ENCODE measurements at places on chromosomes 2 and 18.
A peak's percentile ranks its signal among the peaks of the same experiment; 100 is the strongest.

DNA sequence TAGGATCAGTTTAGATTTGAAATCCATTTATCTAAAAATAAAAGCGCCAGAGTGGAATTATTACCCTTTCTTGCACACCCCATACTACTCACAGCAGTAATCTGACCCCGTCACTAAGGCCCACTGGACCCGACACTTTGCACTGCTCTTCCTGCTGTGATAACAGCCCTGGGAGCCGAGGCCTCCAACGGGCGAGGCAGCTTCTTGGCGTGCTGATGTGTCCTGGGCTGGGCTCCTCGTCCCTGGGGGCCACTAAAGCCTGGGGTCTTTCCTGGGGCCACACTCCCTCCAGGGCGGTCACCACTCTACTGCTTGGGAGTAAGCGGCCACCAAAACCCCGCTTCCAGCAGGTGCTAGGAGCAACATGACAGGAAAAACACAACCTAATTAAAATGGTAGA is 61.7 kb downstream of the ZAP70 start:
- no peak for DNase-seq

DNA sequence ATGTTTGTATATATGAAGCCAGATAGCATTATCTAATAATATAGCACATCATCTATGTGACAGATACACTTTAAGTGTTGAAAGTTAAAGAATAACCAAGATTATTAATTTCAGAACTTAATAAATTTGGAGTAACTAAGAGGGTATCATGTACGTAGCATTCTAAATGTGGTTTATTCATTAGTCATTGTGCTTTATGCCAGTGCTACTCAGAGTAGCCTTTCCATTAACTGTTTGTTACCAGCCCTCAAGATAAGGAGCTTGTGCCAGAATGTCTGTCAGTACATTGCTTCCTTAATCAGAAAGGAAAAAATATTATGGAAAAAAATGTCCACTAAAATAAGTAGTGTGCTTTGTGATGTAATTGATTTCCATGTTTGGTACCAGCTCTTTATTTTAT is 94.9 kb upstream of the TWSG1 start:
- no peak for DNase-seq

DNA sequence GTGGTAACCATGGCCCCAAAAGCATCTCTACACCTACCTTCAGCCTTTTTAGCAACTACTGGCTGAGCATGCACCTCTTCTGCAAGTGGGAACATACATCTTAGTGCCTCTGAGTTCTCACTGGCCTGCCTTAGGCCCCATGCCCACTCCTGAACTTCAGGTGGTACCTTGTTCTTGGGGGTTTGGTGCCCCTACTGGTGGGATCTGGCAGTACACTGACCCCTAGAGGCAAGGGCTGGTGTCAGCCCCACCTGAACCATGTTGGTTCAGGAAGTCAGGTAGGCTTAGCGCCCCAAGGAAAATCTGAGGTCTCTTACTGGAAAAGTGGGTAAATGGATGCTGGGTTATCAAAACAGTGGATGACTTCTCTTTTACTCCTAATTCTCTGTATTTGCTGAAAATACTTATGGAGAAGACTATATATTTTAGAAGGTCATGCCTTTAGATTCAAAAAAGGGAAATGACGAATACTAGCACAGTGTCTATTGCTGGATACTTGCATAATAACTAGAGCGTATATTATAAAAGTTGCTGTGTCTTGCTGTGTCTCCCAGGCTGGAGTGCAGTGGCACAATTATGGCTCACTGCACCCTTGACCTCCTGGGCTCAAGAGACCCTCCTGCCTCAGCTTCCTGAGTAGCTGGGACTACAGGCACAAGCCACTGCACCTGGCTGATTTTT is 84.6 kb downstream of the RAB31 start:
- no peak for DNase-seq

GRCh38 chr2:96895746-96896651 is 26.1 kb upstream of the SEMA4C start:
- peak; percentile 53 for DNase-seq

DNA sequence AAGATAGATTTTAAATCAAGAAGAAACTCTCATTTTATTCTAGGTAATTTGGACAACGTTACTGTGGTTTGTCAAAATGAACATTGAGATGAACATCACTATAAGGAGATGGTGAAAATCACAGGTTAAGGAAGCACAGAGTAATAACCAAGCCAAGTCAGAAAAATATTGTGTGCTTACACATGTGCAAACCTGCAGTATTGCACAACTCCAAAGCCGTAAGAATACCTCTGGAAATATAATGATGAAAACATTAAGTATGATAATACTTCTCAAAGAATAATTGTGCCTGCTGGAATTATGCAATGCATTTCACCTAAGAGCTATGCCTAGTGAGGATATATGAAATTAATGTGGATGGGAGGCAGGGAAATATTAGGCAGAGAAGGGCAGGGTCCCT is 21.1 kb upstream of the GALNT5 start:
- no peak for DNase-seq

GRCh38 chr2:150486539-150487484 is 655 bp downstream of the RND3 start:
- peak; percentile 14 for DNase-seq

DNA sequence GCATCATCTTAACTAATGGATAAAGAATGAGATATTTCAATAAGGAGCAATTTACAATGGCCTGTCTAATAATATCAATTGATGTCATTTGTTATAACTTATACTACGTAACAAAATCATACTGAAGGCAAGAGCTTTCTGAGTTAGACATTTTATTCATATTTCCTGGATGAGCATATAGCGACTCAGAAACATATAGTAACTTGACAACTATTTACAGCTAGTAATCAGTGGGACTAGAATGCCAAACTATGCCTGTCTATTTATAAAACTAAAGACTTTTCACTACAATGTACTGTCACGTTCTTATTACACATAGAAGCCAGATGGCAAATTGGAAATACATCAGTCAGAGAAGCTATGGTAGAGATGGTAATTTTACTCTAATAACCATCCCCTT is 766.2 kb upstream of the TMEFF2 start:
- no peak for DNase-seq

GRCh38 chr2:121529439-121530211 is 1.1 kb upstream of the RNU4ATAC start:
- DNase-seq, result peak; percentile 32

DNA sequence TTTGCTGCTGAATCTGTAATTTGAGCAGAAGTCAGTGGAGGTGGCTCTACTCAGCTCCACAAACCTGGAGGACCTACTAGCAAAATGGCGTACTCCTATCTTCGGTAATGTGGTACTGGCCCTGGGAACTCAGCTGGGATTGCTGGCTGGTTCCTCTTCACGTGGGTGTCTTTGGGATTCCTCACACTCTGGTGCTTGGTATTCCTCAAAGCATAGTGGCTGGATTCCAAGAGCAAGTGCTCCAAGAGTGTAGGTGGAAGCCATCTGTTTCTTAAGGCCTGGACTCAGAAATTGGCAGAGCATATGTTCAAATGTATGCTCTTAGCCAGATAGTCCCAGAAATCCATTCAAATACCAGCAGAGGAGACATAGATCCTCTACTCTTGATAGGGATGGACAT is 281.9 kb upstream of the CDH7 start:
- no peak for DNase-seq

GRCh38 chr18:58896268-58896667 is 31.6 kb downstream of the ZNF532 start:
- DNase-seq, result no peak

DNA sequence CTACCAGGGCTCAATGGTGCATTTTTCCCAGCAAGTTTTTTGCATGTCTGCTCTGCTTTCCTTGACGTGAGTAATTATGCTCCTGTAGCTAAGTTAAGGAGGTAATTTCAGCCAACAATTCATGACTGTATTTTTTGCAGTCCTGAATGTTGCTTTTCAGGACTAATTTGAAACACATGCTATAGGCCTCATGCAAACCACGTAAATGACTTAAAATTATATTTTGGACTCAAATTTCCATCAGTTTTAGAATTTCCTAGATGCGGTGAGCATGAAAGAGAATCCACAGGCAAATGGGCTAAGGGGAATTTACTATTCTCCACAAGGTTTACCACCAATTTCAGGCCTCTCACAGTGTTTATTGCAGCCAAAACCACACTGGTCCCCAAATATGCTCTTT is 589.9 kb upstream of the LRRTM1 start:
- DNase-seq, result no peak

DNA sequence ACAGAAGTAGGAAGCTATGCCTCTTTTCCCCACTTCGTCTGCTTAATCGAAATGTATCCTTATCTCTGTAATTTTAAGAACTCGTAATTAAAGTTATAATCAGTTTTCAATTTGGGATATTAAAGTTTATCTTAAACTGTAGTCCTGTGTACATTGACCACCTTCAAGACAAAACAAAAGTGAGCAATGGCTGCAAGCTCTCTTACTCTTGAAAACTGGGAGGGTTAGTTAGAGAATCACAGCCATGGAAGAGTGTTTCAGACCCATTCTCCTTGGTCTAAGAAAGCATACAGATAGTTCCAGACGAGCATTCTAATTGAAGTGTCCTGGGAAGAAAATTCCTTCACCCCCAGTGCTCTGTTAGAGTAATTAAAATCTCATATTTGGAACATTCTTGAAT is 2.0 kb downstream of the KCMF1 start:
- DNase-seq, result no peak

GRCh38 chr18:2746274-2746673 is 90.7 kb downstream of the SMCHD1 start:
- DNase-seq, result no peak

DNA sequence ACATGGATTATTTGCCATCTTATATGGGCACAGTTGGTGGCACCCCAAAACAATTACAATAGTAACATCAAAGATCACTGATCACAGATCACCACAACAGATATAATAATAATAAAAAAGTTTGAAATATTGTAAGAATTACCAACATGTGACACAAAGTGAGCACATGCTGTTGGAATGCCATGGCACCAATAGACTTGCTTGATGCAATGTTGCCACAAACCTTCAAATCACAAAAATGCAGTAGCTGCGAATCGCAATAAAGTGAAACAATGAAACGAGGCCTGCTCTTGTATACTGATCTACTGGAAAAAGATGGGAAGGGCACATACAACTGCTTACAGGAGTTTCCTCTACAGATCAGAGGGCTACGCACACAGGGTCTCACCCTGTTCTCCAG is 32.2 kb upstream of the AMMECR1L start:
- DNase-seq, result no peak

Measured in gastrocnemius medialis (tissue), 4 donors.